Colonic mucosa (tissue), 4 donors: ENCODE measurements at places on chromosomes 13 and 19. TPM values are rescaled to one million over a fixed set of nuclear protein-coding genes. Genes with fewer than 3 reads are reported as not detected.

GRCh38 chr13:98415326-98416070 lies 161.4 kb downstream of the STK24 start:
- no peak for DNase-seq

- DNase-seq: peak; percentile 94
Observed at GRCh38 chr19:3700242-3701032, at the start of gene PIP5K1C. TSS of gene PIP5K1C (minus strand) at chr19:3700468. CDS start at chr19:3700390, 78 bp downstream.

The PSG2 gene
- total RNA-seq: not detected

The CGB1 gene
- not detected for total RNA-seq

The CRLF1 gene
- 1.6 TPM for total RNA-seq

DNA sequence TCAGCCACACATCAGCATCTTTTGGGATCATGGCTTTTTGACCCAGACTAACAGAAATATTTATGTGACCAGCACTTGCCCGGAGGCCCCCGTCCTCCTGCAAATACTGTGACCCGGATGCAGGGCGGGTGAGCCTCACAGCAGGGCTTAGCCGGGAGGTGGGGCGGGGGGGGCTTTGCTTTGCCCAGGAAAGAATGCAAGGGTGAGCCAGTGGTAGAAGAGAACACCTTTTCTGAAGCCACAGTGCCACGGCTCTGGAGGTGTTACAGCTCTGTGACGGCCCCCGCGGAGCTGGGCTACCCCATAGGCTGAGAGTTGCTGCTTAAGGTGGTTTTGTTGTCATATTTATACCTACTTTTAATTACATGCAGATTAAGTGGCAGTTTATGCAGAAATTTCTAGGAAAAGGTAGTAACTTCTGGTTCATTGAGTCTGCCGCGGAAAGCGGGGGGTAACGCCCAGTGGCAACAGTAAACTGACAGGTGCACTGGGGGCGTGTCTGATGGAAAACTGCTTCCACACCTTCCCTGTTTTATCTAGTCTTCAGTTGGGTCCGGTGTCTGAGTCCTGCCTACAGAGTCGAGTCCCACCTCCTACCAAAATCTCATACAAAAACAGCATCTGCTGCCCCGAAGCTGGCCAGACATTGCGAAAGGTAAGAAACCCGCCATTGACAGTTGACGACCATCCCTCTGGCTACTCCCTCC lies 187.9 kb downstream of the TEX29 start:
- DNase-seq: no peak

GRCh38 chr13:28474491-28475134 lies 20.3 kb downstream of the FLT1 start:
- DNase-seq: no peak

The RGS9BP gene
- total RNA-seq: 0.15 TPM

DNA sequence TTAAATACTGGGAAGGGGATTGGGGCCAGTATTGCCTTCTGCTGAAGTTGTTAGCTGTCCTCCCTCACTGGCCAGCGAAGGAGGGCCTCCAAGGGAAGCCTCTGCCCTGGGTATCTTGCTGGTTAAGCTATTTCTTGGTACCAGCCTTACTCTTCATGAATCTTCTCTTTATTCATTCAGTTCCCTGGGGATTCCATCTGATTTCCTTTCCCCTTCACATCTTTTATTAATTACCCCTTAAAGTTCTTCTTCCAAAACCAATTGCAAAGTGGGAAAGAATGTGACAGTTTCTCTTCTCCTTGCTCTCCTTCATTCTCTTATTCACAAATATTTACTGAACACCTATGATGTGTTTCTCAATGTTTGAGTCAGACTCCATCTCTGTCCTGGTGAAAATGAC lies 36.7 kb upstream of the STK24 start:
- no peak for DNase-seq

DNA sequence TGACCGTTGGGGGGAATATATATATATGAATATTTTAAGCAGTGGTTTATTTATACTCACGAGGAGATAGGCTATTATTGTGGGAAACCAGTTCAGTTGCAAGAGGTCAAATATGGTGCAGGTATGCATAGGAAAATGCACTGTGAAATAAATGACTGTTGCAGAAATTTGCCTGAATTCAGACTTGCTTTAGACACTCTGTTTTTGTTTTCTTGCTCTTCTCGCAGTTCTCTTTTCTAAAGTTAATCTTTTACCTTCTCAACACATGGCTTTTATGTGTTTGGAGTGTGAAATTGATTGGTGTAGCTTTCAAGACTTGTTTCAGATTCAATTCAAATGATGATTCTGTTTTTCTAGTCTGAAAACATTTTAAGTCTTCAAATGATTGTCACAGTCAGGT lies 109.7 kb downstream of the LRCH1 start:
- no peak for DNase-seq

DNA sequence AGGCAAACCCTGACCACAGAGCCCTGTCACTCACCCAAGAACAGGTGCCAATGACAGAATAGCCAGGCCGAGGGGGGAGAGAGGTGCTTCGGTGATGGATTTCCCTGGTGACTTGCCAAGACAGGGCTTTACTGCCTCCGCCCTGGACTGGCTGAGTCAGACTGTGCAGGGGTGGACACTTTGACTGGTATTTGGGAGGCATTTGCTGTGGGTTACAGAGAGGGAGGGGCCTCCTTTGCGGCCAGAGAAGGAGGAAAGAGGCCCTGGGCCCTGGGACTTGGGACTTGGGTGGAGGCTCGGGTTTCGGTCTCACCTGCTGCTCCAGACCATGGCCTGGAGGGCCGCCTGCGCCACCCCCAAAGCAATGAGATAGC lies 4.6 kb upstream of the EPS8L1 start:
- DNase-seq: peak; percentile 94

DNA sequence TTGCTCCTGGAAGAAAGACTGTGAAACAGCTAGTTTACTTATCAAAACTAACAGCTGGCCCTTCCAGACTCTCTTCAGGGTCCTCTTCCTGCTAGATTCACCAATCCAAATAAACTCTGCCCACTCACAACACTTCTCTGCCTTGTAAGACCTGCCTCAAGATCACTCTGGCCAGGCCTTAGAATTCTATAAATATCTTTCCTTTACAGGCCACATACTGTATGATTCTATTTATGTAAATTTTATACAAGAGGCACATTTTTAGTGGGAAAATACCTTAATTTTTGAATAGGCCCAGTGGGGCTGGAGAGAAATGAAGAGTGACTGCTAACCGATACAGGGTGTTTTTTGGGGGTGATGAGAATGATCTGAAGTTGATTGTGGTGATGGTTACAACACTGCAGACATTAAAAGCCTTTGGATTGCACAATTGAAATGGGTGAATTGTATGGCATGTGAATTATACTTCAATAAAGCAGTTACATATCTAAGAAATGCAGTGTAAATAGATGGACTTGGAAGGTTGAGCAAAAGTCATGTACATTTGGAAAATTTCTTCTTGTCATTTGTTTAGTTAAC lies 141.8 kb downstream of the GPC5 start:
- DNase-seq: no peak

The STOML3 gene
- not detected for total RNA-seq

GRCh38 chr19:18746401-18747325 lies 44.4 kb downstream of the COMP start:
- no peak for DNase-seq
